Left lung (tissue), 14 donors: ENCODE measurements at places on chromosomes 11 and 22. TPM values are rescaled to one million over a fixed set of nuclear protein-coding genes. Genes with fewer than 3 reads are reported as not detected.

GRCh38 chr11:35725885-35726284 lies 63.3 kb downstream of the TRIM44 start:
- peaks cover 41% of the 10 kb centered on the region for H3K36me3 ChIP-seq
- H3K27ac ChIP-seq: no peak overlapping the region
- no peak for DNase-seq
- H3K4me3 ChIP-seq: no peak overlapping the region
- H3K27me3 ChIP-seq: no peaks in the 10 kb centered on the region

GRCh38 chr11:1453611-1454034 lies 33.0 kb downstream of the MOB2 start:
- no peak overlapping the region for H3K27ac ChIP-seq
- H3K4me3 ChIP-seq: no peak overlapping the region
- no peak for DNase-seq
- H3K4me1 ChIP-seq: peaks cover 10% of the 10 kb centered on the region
- no peaks in the 10 kb centered on the region for H3K27me3 ChIP-seq

DNA sequence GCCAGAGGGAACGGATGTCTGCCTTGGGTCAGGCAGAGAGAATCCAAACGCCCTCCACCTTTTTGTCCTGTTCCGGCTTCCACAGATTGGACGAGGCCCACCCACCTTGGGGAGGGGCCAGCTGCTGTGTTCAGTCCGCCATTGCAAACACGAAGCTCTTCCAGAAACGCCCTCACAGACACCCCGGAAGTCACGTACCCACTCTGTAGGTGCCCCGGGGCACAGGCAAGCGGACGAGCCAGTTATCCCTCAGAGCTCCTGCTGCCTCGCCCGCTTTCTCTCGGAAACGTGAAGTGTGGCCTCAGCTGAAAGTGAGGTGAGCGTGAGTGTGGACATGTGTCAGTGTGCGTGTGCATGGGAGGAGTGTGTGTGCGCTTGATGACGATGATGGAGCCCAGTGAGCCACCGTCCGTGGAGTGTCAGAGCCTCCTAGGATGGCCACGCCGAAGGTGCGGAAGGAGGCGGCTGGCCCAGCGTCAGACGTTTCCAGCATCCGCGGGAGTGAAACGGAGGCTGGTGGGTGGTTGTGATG lies 869.2 kb downstream of the TBC1D22A start:
- H3K27me3 ChIP-seq: peaks cover 41% of the 10 kb centered on the region
- H3K4me3 ChIP-seq: no peak overlapping the region
- no peak for DNase-seq
- no peaks in the 10 kb centered on the region for H3K4me1 ChIP-seq
- H3K27ac ChIP-seq: no peak overlapping the region

DNA sequence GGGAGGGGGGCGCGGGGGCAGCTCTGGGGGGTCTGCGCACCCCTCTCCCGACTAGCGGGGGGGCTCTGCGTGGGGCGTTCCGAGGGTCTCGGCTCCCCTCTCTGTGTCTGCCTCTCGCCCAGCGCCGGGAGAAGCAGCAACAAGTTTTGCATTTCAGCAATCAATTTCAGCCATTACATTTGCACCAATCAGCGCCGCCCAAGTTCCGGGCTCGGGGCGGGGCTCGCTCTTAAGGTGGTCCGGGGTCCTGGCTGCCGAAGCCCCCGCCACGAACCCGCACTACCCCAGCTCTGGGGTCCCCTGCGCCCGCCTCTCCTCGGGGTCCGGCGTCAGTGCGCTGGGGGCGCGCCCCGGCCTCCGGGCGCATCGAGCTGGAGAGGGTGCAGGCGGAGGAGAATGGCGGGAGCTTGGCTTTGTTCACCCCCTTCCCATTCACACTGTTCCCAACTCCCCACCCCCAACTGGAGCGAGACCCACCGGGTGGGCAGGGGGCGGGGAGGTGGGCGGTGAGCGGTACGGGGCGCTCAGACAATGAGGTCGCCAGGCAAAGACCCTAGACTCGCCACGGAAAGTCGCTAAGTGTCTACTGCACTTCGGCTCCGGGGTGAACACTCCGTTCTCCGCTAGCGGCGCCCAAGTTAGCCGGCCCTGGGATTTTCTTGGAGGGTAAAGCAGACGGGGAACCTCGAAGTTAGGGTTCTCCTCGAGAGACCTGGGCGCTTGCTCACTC lies at the start of gene MN1:
MN1 (minus strand) TSS at position 141 of the 730 bp plus-strand sequence. CDS start 1,213 bp downstream, outside the sequence.
- peak within 1 kb of the TSS; percentile 65 for H3K4me3 ChIP-seq
- no peaks in the 10 kb centered on the region for H3K36me3 ChIP-seq
- peak within 1 kb of the TSS; percentile 81 for H3K27ac ChIP-seq
- peak; percentile 51 for DNase-seq

GRCh38 chr11:57468276-57468675 lies 7.9 kb downstream of the RTN4RL2 start:
- H3K4me1 ChIP-seq: no peaks in the 10 kb centered on the region
- H3K4me3 ChIP-seq: no peak overlapping the region
- H3K27ac ChIP-seq: no peak overlapping the region
- no peak for DNase-seq
- H3K27me3 ChIP-seq: no peaks in the 10 kb centered on the region
- no peaks in the 10 kb centered on the region for H3K36me3 ChIP-seq

SLC3A2 gene
- 131 TPM for total RNA-seq

GRCh38 chr22:20083157-20083890 lies 3.3 kb downstream of the DGCR8 start:
- peak; percentile 23 for DNase-seq
- H3K27ac ChIP-seq: peak overlapping the region; percentile 18
- peaks cover 29% of the 10 kb centered on the region for H3K36me3 ChIP-seq
- H3K27me3 ChIP-seq: no peaks in the 10 kb centered on the region
- H3K4me3 ChIP-seq: no peak overlapping the region
- H3K4me1 ChIP-seq: peaks cover 13% of the 10 kb centered on the region

DNA sequence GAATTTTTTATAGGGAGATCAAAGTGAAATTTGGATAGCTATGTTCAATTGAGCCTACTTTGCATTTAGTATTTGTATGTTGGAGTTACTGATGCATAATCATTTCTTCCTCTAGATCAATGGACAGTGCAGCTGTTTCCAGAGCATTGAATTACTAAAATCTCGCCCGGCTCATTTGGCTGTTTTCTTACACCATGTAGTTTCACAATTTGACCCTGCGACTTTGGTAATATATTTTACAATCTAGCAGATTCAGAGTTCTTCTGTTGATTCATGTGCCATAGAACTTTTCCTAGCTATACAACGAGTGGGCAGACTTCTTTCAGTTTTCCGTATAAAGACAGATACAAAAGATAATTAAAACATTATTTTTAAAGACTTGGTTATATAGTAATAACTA lies 70.0 kb upstream of the GRIK4 start:
- H3K36me3 ChIP-seq: peaks cover 33% of the 10 kb centered on the region
- no peaks in the 10 kb centered on the region for H3K4me1 ChIP-seq
- no peak overlapping the region for H3K4me3 ChIP-seq
- DNase-seq: no peak
- H3K27ac ChIP-seq: no peak overlapping the region

DNA sequence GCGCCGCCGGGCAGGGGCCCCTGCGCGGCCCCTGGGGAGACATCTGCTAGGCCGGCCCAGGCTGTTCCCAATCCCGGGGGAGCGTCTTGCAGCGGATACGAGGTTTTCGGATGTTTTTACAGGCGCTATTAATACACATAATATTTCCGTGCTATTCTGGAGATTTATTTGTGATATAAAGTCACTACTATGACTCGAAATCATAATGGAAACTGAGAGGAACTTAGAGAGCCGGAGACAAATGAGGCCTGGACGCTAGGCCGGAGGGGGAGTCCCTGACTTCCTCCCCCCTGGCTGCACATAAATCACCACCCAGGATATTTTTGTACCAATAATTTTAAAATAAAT lies 91.7 kb upstream of the ANO1 start:
- no peak for DNase-seq
- peaks cover 30% of the 10 kb centered on the region for H3K27me3 ChIP-seq
- no peak overlapping the region for H3K4me3 ChIP-seq
- H3K4me1 ChIP-seq: peaks cover 4% of the 10 kb centered on the region

MYEOV gene
- total RNA-seq: 0.85 TPM
